Lower lobe of right lung (tissue), 2 donors: ENCODE measurements at places on chromosomes 16 and 17.

GRCh38 chr17:59420901-59421300, 89.4 kb downstream of the YPEL2 start:
- no peak for DNase-seq

GRCh38 chr16:88297178-88297720, 85.5 kb upstream of the ZNF469 start:
- no peak for DNase-seq

GRCh38 chr17:64008346-64008745, 10.2 kb downstream of the PRR29 start:
- DNase-seq: no peak

GRCh38 chr17:19979917-19980770, 2.5 kb upstream of the AKAP10 start:
- DNase-seq: peak; percentile 65

- DNase-seq: no peak
These were observed 16.6 kb downstream of the FMNL1 start for GRCh38 chr17:45238155-45238774.

GRCh38 chr17:6110592-6110991, 40.4 kb downstream of the WSCD1 start:
- DNase-seq: no peak

- DNase-seq: no peak
These were observed 62.7 kb downstream of the GAS7 start for GRCh38 chr17:10135539-10136257.

DNA sequence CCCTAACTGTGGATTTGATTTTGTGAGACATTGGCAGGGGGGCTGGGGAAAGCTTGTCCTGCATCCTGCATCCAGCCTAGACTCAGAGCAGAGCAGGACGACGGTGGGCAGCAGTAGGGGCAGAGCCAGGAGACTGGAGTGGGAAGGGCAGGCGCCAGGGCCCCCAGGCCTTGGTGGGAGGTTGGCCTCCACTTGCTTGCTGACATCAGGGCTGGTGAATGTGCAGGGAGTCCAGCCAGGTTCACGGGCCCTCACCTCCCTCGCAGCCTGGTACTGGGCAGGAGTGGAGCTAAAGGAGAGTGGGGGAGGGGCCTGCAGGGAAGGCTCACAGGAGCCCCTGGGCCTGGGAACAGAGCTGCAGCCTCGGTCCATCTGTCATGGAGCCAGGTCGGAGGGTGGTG, 2.2 kb upstream of the SMTNL2 start:
- no peak for DNase-seq

DNA sequence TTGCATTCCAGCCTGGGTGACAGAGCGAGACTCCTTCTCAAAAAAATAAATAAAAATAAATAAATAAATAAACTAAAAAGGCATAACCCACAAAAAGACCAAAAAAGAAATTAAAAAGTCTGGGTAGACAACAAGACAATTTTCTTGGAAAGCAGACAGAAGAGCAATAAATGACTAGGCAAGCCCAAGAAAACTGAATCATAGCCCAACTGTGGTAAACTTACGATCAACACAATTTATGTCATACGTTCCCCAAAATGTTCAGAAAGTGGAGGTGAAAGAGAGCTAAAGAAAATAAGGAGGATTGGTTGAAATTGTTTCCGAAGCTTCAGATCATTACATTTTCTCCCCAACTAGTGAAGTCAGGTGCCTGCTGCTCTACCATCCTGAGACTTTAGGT, 31.3 kb upstream of the C17orf78 start:
- no peak for DNase-seq

DNA sequence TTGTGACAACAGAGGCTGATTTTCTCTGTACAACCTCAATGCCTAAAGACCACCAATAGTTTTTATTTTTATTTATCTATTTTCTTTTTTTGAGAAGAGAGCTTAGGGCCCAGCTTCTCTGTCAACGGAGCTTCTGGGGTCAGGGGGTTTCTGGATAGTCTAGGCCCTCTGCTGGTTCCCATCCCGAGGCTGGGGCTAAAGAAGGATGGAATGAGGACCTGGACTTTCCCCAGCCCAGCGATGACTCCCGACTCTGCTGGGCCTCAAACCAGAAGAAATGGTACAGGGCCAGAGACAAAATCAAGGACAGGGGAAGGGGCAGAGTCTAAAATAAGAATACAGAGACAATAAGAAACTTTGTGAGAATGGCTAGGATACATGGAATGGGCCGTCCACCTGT, 5.7 kb upstream of the TSPOAP1 start:
- peak; percentile 6 for DNase-seq

GRCh38 chr17:54678158-54678557, 222.5 kb upstream of the TOM1L1 start:
- DNase-seq: no peak

GRCh38 chr17:17127730-17128291, 78.3 kb downstream of the PLD6 start:
- DNase-seq: peak; percentile 61

DNA sequence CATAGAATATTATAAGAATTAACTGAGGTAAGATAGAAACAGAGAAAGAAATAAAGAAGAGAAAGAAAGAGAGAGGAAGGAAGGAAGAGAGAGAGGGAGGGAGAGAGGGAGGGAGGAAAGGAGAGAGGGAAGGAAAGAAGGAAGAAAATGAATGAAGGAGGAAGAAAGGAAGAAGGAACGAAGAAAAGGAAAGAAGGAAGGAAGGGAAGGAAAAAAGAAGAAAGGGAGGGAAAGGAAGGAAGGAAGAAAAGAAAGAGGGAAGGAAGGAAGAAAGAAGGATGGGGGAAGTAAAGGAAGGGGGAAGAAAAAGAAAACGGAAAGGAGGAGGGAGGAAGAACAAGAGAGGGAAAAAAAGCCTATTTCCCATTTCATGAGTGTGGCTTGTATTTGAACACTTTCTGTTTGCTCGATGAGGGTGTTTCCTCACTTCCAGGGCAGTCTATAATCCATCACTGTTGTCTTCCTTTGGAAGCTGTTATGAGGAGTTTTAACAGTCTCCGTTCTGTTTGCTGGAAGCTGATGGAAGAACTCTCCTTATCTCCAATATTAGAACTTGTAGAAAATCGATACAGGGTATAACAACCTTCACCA, 402.4 kb downstream of the TMEM114 start:
- no peak for DNase-seq

DNA sequence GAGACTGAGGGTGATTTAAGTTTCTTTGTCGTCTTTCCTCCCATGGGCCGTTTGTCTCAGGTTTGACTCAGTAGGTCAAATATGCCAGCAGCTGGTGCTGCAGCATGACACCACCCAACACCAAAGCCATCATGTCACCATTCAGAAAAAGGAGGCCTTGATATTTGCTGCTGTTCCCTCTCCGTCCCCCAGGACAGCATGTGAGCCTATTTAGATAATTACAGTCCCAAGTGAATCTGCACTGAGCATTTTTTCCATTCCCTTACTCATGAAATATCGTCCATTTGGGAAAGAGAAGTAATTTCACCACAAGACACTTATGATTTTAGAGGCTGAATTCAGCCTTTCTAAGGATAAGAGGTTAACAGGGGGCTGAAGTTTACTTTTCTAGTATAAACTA, 62.2 kb upstream of the ADORA2B start:
- DNase-seq: no peak

DNA sequence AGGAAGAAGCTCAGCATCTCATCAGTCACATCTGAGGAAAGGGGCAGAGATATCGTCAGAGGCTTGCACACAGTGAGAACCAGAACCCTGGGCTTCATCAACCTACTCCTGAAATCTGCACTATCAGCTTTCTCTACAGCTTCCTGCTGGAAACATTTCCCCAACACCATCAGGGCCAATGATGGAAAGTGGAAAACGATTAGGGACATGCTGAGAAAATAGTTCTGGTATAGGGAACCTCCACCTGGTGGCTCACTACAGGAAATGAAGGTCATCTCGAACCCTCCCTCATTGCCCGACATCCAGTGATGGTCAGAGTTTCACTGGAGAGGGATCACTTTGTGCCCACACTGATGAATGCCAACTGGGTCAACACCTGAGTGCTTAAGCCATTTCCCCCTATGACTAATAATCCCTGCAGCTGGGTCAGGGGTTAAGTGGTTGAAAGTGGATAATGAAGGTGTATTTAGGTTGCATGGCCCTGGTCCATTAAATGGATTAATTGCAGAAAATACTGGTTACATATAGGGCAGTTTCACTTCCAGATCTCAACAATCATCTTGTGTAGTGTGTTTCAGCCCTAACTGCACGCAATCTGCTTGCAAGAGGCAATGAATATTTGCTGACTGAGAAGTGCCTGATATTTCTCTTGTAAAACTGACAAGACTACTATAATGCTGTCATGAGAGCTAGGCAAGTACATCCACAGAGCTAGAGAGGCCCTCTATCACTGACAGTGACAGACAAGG, 43.1 kb upstream of the GSG1L start:
- DNase-seq: no peak

DNA sequence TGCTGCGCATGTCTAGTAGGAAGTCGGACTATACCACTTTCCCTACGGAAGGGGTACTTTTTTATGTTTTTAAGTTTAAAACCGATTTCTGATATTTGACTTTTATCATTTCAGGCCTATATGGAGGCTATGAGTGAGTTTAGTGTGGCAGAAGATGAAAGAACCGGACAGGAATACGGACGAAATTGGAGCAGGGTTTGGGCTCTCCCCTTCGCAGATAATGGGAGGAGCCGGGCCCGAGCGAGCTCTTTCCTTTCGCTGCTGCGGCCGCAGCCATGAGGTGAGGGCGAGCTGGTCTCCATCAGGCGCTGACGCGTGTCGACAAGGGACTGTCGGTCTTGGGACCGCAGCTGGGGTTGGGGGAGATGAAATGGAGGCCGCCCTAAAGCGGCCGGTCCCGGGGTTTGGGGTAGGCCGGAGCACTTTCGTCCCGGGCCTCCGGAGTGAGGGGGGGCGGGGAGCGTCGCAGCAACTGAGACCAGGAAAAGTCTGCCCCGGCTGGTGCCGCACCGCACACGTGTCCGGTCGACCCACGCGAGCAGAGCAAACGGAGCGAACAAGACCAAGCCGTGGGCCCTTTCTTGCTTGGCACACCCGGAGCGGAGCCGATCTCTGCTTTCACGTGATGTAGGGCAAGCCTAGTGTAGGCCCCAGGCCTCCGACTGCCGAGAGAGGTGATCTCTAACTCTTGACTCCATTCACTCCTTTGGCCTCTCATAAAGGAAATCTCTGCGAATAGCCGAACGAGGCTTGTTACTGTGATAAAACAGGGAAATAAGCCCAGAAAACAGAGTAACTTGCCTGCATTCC, at the start of gene RPL19:
Gene RPL19 (plus strand): TSS at position 214 of the 810 bp plus-strand sequence. CDS start 62 bp downstream, at position 276.
- peak; percentile 88 for DNase-seq

DNA sequence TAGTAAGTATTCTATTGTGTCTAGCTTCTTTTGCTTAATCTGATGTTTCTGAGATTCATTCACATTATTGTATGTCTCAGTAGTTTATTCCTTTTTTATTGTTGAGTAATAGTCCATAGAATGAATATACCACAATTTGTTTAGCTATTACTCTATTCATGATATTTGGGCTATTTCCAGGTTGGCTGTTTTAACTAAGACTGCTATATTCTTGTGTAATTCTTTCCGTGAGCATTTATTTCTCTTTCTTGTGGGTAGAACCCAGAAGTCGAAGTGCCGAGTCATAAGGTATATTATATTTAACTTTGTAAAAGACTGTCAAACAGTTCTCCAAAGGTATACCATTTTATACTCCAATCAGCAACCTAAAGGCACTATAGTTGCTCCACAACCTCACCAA, 160.8 kb downstream of the ANKFN1 start:
- DNase-seq: no peak

- DNase-seq: no peak
These were observed 438 bp downstream of the GRN start for GRCh38 chr17:44345454-44346026.

- DNase-seq: no peak
These were observed 5.8 kb upstream of the RFFL start for GRCh38 chr17:35069311-35069710.

- DNase-seq: no peak
These were observed 2.4 kb downstream of the PRSS22 start for GRCh38 chr16:2855536-2855935.

GRCh38 chr16:55964923-55965475, 89.8 kb upstream of the CES5A start:
- no peak for DNase-seq

GRCh38 chr17:1629504-1630310, 1.1 kb upstream of the SLC43A2 start:
- DNase-seq: peak; percentile 87

GRCh38 chr16:49496656-49497055, 123.1 kb downstream of the C16orf78 start:
- no peak for DNase-seq

- peak; percentile 70 for DNase-seq
These were observed 24.8 kb downstream of the MYO18A start for GRCh38 chr17:29155227-29155965.

DNA sequence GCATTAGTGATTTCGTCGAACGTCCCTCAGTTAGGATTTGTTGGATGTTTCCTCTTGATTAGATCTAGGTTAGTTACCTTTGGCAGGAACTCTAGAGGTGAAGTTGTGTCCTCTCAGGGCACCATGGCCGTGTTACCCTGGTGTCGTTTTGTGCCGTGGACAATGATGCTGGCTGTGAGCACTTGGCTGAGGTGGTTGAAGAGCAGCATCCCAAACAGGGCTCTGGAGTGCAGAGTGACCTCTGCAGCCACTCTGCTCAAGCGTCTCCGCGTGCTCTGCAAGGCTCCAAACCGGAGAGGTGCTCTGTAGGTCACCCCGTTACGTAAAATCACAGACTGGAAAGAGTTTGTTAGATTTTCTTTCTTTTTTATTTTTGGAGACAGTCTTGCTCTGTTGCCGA, 33.0 kb downstream of the FOXK2 start:
- no peak for DNase-seq

DNA sequence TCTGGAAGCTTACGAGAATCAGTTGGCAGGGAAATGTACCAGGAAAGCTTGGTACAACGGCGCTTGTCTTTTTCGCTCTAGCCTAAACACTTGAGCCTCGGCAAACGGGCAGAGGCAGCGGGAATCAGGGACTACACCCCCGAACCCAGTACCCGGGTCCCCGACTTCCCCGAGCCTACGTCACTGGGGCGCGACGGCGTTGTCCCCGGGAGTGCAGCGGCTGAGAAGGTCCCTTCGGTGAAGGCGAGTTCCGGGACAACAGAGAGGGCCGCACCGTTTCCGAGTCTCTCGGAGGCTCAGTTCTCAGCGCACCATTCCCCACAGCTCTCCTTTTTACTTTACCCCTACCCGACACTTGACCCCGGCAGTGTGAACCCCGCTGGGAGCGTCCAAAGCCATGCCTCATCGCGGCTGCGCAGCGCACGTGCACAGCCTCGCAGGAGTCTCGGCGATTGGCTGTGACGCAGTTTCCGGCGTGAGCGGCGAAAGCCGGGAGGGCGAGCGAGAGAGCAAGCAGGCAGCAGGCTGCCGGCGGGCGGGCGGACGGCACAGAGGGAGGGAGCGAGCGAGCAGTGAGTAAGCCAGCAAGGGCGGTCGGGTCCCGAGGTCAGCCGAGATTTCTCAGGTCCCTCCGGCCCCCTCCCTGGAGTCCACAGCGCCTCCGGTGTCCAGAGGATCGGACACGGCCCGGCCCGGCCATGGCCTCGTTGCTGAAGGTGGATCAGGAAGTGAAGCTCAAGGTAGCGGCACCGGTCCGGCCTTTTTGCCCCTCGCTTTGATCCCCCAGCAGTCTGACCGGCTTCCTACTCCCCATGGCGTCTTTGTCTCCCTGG, at the start of gene PSME3:
Gene PSME3 (plus strand): TSS at position 464 of the 833 bp plus-strand sequence. CDS start 235 bp downstream, at position 699.
- DNase-seq: peak; percentile 95
